ENCODE measurements at places on chromosomes 1 and 21.

- DNase-seq: no peak
These were observed 814 bp downstream of the PAQR7 start for GRCh38 chr1:25874635-25875153.

- no peak for DNase-seq
These were observed 1.4 kb downstream of the PRSS38 start for GRCh38 chr1:227816750-227817446.

DNA sequence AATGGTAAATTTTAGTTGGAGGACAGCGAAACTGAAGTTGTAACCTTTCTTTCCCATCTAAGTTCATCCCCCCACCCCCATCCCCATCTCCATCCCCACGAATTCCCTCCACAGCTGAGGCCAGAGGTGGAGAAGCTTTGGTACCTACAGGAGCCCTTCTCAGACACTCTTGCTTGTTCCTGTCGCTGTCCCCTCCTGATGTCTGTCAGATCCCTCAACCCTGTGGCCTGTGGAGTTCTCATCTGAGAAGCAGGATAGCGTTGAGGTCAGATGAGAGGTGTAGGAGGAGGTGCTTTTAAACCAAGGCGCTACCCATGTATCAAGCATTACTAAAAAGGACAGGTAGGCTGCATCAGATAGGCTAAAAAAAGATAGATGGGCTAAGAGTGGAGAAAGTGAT, 769 bp downstream of the NTPCR start:
- peak; percentile 45 for DNase-seq

DNA sequence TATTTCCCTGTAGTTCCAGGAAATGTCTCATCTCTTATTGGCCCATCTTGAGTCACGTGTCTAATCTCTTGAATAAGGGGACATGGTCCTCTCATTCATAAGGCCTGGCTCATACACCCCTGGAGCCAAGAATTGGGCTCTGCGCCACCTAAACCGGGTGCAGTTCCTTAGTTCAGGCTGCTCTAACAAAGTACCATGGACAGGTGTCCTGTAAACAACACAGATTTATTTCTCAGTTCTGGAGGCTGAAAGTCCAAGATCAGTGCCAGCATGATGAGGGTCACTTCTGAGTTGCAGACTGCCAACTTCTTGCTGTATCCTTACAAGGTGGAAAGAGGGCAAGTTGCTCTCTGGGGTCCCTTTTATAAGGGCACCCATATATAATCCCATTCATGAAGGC, 60.2 kb upstream of the VAMP3 start:
- DNase-seq: no peak

All from endothelial cell of umbilical vein (primary cell).